ENCODE measurements at places on chromosomes 5 and 9. TPM values are rescaled to one million over a fixed set of nuclear protein-coding genes. Genes with fewer than 3 reads are reported as not detected.

The FNBP1 gene
- 47.0 TPM for total RNA-seq

The LCN1 gene
- not detected for total RNA-seq

The HAPLN1 gene
- not detected for total RNA-seq

The PCSK1 gene
- total RNA-seq = not detected

The ENHO gene
- not detected for total RNA-seq

The PCDHB14 gene
- 1.3 TPM for total RNA-seq

The LRRC19 gene
- 1.5 TPM for total RNA-seq

The POLE3 gene
- 8.4 TPM for total RNA-seq

The BTNL3 gene
- total RNA-seq = 0.61 TPM

The SURF2 gene
- 18.1 TPM for total RNA-seq

The GPRIN1 gene
- total RNA-seq = 1.7 TPM

DNA sequence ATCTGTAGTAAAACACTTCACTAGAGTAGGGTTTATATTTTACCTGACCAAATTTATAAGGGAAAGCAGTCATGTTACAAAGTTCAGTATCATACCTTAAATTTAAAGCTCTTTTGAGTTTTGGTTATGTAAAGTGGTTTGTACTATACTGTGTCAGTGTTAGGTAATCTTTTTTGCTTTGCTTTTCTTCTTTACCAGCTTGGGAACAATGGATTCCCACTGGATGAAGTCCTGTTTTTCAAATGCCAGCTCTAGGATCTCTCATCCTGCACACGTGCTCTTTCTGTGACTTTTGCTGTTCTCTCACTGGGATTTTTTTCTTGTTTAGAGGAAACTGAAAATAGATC, 15.9 kb downstream of the CYSTM1 start:
- no peak overlapping the region for H3K27ac ChIP-seq
- no peaks in the 10 kb centered on the region for H3K36me3 ChIP-seq
- H3K27me3 ChIP-seq = no peaks in the 10 kb centered on the region
- no peak overlapping the region for H3K4me3 ChIP-seq
- peaks cover 8% of the 10 kb centered on the region for H3K4me1 ChIP-seq

DNA sequence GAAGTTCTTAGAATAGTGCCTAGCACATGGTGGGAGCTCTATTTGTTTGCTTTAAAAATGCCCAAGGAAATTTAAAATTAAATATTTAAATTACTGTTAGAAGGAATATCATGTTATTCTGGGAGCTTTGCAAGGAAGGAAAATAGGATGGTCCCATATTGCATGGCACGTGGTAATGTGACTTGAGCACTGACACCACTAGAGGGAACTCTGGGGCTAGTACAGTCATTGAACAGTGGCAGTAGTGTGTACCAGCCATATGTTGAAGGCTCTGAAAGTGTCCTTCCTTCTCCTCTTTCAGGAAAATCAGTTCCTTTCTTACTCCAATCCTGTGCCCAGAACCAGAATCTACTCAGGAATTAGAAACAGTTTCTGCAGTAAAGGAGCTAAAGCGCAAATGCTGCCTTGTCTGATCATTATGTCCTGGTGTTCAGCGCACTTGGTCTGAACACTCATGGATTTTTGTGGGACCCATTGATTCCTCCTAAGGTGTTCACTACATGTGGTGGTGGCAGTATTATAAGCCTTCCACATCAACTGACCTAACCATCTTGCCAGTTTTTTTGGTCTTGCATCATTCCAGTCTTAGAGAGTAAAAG, 54.1 kb downstream of the GDA start:
- H3K36me3 ChIP-seq = no peaks in the 10 kb centered on the region
- DNase-seq = no peak
- H3K27me3 ChIP-seq = no peaks in the 10 kb centered on the region
- H3K4me1 ChIP-seq = no peaks in the 10 kb centered on the region
- no peak overlapping the region for H3K27ac ChIP-seq

DNA sequence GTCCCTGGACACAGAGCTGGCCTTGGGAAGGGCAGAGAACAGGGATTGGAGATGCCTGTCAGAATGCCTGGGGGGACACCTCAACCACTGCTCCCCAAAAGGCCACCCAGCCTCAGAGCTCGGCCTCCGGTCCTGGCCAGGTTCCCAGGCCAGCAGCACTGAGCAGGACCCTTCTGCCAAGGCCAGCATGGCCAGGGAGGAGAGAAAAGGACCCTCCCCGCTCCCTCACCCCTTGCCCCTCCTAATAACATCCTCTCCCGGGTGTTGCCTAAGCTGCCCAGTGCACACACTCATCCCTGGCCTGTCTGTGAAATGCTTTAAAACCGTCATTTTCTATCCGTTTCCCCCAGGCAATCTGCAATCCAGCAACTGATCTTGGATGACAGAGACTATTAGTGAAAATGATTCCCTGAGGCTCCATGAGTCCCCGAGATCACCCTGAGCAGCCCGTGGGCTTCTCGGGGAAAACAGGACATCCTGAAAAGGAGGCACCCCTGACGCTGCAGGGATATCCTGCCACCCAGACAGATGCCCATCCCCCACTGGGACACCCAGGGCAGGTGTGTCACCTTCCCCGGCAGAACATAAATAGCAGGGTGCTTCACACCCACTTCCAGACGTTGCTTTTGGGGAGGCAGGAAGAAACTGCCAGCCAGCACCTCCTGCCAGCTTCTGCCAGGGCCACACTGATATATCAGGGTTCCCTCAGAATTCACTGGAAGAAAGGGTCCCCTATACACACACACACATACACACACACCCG, 75.3 kb downstream of the ADAMTS2 start:
- H3K36me3 ChIP-seq = no peaks in the 10 kb centered on the region
- peaks cover 19% of the 10 kb centered on the region for H3K4me1 ChIP-seq
- DNase-seq = peak; percentile 15
- no peaks in the 10 kb centered on the region for H3K27me3 ChIP-seq
- H3K4me3 ChIP-seq = no peak overlapping the region

DNA sequence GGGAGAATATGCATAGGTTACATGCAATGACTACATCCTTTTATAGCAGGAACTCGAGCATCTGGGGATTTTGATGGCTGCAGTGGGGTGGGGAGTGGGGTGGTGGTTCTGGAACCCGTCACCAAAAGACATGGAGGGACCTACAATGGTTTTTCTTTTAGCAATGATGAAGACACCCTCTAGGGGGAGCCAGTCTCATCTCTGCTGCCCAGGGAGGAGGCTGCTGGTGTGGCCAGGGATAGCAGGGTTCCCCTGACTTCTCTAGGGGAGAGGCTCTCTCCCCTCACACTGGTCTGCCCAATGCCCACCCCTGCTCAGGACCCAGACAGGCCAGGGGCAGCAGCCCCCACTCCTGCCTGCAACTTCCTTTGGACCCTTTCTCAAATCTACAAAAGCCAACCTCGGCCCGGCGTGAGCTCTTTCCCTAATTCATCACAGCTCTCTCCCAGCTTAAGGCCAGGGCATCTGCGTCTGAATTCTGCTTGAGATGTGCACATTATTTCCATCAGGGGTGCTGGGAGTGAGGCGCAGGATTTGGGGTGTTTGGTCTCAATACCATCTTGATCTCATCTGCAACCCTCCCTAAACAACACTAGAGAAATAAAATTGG, 73.6 kb upstream of the RETREG1 start:
- no peaks in the 10 kb centered on the region for H3K4me1 ChIP-seq
- no peaks in the 10 kb centered on the region for H3K27me3 ChIP-seq
- peaks cover 88% of the 10 kb centered on the region for H3K36me3 ChIP-seq

GRCh38 chr9:122016744-122017143, 76.4 kb downstream of the TTLL11 start:
- no peak overlapping the region for H3K4me3 ChIP-seq
- H3K4me1 ChIP-seq = no peaks in the 10 kb centered on the region
- H3K27ac ChIP-seq = no peak overlapping the region
- DNase-seq = no peak

- no peak overlapping the region for H3K4me3 ChIP-seq
- H3K36me3 ChIP-seq = no peaks in the 10 kb centered on the region
- DNase-seq = peak; percentile 21
- H3K4me1 ChIP-seq = peaks cover 14% of the 10 kb centered on the region
- H3K27me3 ChIP-seq = no peaks in the 10 kb centered on the region
Observed at GRCh38 chr9:134895908-134896833, 15.6 kb downstream of the FCN2 start.

- peaks cover 11% of the 10 kb centered on the region for H3K4me1 ChIP-seq
- H3K27me3 ChIP-seq = no peaks in the 10 kb centered on the region
- no peak overlapping the region for H3K4me3 ChIP-seq
- no peak for DNase-seq
Observed at GRCh38 chr9:15206903-15207696, 99.9 kb downstream of the TTC39B start.

DNA sequence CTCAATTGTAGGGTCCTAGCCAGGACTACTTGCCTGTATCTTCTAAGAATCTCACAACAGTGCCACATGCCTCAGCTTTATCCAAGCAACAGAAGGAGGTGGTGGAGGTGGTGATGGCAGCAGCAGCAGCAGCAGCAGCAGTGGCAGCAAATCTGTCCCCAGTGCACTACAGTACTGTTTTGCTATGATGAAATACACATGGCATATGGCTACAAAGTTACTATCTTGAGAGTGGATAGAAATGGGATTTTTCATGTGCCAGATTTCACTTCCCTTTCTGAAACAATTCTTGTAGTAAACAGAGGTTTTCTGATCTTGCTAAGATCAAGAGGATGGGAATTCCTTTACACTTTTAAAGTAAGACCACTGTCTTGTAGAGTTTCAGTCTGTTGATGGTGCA, 8.1 kb upstream of the CYSTM1 start:
- H3K36me3 ChIP-seq = no peaks in the 10 kb centered on the region
- DNase-seq = no peak
- H3K4me3 ChIP-seq = no peak overlapping the region
- peaks cover 21% of the 10 kb centered on the region for H3K4me1 ChIP-seq
- no peak overlapping the region for H3K27ac ChIP-seq
- H3K27me3 ChIP-seq = no peaks in the 10 kb centered on the region

- DNase-seq = no peak
- H3K36me3 ChIP-seq = no peaks in the 10 kb centered on the region
- no peak overlapping the region for H3K27ac ChIP-seq
- H3K4me3 ChIP-seq = no peak overlapping the region
Observed at GRCh38 chr9:125861405-125862058, 114.4 kb downstream of the PBX3 start.

DNA sequence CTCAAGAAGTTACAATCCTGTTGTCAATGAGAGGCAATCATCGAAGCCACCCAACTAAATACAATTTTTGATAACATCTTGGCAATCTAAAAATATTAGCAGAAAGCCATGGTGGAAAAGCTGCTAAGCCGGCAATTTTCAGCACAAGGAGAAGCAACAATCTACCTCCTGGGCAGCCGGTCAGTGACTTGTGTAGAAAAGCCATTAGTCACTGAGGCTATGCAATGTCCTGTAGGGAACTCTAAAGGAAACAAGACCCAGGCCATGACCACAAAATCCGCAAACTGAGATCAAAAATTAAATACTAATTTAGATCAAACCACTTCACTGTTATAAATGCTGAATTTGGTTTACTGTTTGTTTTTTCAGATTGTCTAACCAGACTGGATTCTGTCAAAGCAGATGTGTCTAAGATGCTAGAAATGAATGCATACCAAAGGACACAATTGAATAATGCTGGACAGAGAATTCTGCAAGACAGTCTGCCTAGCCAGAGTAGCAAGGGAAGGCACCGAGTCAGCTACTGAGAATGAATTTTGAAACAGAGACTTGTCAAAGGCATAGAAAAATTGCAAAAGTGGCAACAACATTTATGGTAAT, 384.8 kb downstream of the PRELID2 start:
- H3K36me3 ChIP-seq = no peaks in the 10 kb centered on the region
- H3K4me1 ChIP-seq = no peaks in the 10 kb centered on the region
- no peak overlapping the region for H3K4me3 ChIP-seq
- no peak for DNase-seq

- DNase-seq = no peak
- no peaks in the 10 kb centered on the region for H3K27me3 ChIP-seq
- no peak overlapping the region for H3K4me3 ChIP-seq
- H3K27ac ChIP-seq = no peak overlapping the region
Observed at GRCh38 chr9:96509848-96510247, 59.9 kb downstream of the HABP4 start.

GRCh38 chr5:123035918-123036390, 571 bp downstream of the PPIC start:
- H3K4me3 ChIP-seq = peak overlapping the region; percentile 79
- peak overlapping the region; percentile 93 for H3K27ac ChIP-seq
- no peaks in the 10 kb centered on the region for H3K4me1 ChIP-seq
- no peaks in the 10 kb centered on the region for H3K36me3 ChIP-seq
- no peaks in the 10 kb centered on the region for H3K27me3 ChIP-seq

DNA sequence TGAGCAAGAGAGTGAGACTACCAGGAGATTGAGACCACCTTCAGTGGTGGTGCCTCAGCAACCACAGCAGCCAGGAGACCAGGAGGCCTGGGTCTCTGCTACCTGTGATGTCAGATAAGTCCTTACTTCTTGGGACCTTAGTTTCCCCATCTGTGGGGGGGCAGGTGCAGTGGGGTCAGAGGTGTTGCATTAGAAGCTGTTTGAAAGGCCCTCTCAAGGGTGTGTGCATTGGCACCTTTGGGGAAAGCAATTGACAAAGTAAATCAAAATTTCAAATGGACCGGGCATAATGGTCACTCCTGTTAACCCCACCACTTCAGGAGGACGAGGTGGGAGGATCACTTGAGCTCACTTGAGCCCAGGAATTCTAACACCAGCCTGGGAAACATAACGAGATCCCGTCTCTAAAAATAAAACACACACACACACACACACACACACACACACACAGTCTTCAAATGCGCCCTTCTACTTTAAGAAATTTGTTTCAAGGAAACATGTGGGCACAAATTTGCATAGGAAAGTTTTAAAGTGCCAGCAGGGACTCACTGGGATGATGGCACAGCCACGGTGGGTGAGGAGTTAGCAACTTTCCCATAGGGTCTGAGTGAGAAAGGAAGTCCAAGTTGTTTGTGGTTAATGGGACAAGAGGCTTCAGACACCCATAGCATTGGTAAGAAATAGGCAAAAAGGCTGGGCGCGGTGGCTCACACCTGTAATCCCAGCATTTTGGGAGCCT, 1.3 kb upstream of the AK1 start:
- no peak overlapping the region for H3K4me3 ChIP-seq
- H3K27me3 ChIP-seq = no peaks in the 10 kb centered on the region
- peaks cover 52% of the 10 kb centered on the region for H3K4me1 ChIP-seq
- DNase-seq = peak; percentile 38
- no peak overlapping the region for H3K27ac ChIP-seq
- no peaks in the 10 kb centered on the region for H3K36me3 ChIP-seq

DNA sequence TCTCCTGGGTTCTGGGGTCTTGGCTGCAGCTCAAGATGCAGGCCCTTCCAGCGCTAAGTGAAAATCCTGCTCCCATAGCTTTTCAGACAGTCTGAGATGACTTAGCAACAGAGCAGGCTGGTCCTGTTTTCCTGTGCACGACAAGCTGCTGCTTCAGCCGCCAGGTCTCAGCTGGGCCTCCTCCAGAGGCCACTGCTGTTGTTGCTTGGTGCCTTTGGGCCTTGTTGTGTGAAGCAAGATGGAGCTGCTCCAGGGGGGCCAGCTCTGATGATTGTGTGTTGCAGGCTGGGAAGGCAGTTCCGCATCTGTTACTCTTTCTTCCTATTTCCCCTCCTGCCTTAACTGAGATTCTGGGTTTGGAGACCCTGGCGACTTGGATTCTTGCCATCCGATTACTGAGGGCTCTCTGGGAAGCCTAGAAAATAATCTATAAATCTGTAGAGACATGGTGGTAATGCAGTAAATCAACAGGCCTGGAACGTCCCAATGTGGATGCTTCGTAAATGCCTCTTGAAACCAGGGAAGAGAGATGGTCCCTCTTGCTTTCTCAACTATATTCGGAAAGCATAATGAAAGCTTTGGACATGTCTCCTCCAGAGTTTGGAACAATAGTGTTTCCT, 3.2 kb downstream of the MAP1B start:
- DNase-seq = peak; percentile 2
- peaks cover 15% of the 10 kb centered on the region for H3K27me3 ChIP-seq
- H3K27ac ChIP-seq = no peak overlapping the region

GRCh38 chr9:117394655-117395054, 20.2 kb downstream of the ASTN2 start:
- no peaks in the 10 kb centered on the region for H3K36me3 ChIP-seq
- H3K27ac ChIP-seq = no peak overlapping the region
- no peaks in the 10 kb centered on the region for H3K27me3 ChIP-seq
- no peak for DNase-seq
- no peaks in the 10 kb centered on the region for H3K4me1 ChIP-seq
